ENCODE measurements at places on chromosomes 3 and 15.

GRCh38 chr3:127003175-127003555, 20.2 kb downstream of the PLXNA1 start:
- no peak for DNase-seq

GRCh38 chr3:111521891-111522290, 20.1 kb upstream of the CD96 start:
- DNase-seq = no peak

GRCh38 chr3:73453666-73454065, 171.1 kb downstream of the PDZRN3 start:
- no peak for DNase-seq

GRCh38 chr3:55272031-55272645, 215.0 kb downstream of the WNT5A start:
- DNase-seq = no peak

GRCh38 chr3:51123531-51123930, 261.6 kb upstream of the MANF start:
- no peak for DNase-seq

- no peak for DNase-seq
Measured at GRCh38 chr3:179272385-179272784, 21.5 kb upstream of the KCNMB3 start.

DNA sequence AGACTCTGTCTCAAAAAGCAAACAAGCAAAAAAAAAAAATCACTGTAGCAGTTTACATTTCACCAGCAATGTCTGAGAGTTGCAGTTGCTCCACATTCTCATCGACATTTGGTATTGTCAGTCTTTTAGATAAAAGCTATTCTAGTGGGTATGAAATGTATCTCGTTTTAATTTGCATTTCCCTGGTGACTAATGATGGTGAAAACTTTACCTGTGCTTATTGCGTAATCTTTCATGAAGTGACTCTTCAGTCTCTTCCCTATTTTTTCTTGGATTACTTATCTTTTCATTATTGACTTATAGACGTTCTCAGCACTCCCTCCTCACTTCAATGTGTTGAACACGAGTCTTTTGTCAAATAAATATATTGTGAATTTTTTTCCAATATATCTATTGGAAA, 37.2 kb upstream of the CLSTN2 start:
- DNase-seq = no peak

GRCh38 chr15:78977591-78978347, 32.9 kb upstream of the CTSH start:
- no peak for DNase-seq

GRCh38 chr15:45276831-45277230, 24.8 kb downstream of the SLC28A2 start:
- no peak for DNase-seq

- no peak for DNase-seq
Measured at GRCh38 chr3:13325892-13326443, 94.2 kb downstream of the NUP210 start.

- DNase-seq = no peak
Measured at GRCh38 chr3:45826908-45827307, 15.0 kb downstream of the LZTFL1 start.

GRCh38 chr15:89307046-89307587, 27.5 kb downstream of the POLG start:
- no peak for DNase-seq

GRCh38 chr3:153285194-153285641, 123.2 kb downstream of the RAP2B start:
- DNase-seq = no peak

GRCh38 chr15:57395292-57395691, 19.0 kb downstream of the CGNL1 start:
- no peak for DNase-seq

- DNase-seq = no peak
Measured at GRCh38 chr15:23912191-23912590, 225.1 kb upstream of the NDN start.

GRCh38 chr15:101255615-101256241, 3.9 kb upstream of the CHSY1 start:
- no peak for DNase-seq

GRCh38 chr3:71095511-71096291, 487.8 kb downstream of the FOXP1 start:
- no peak for DNase-seq
